Naive B cell (primary cell): ENCODE measurements at places on chromosomes 1 and 21. TPM values are rescaled to one million over a fixed set of nuclear protein-coding genes. Genes with fewer than 3 reads are reported as not detected.

Gene LYPD8
- not detected for polyA plus RNA-seq

Gene PCSK9
- not detected for polyA plus RNA-seq

Gene LAD1
- not detected for polyA plus RNA-seq

Gene AQP10
- polyA plus RNA-seq, result not detected

Gene KCNA3
- 53.9 TPM for polyA plus RNA-seq

Gene IGSF21
- polyA plus RNA-seq, result not detected

Gene ZNF644
- 89.4 TPM for polyA plus RNA-seq

Gene NHLH2
- not detected for polyA plus RNA-seq

Gene CELA2A
- not detected for polyA plus RNA-seq

Gene ELAPOR1
- 0.04 TPM for polyA plus RNA-seq

Gene FAM72B
- not detected for polyA plus RNA-seq

Gene IGSF9
- 0.57 TPM for polyA plus RNA-seq

Gene CFAP107
- polyA plus RNA-seq, result not detected

Gene NSL1
- polyA plus RNA-seq, result 103 TPM

Gene SNX27
- polyA plus RNA-seq, result 13.9 TPM

Gene SLC25A24
- polyA plus RNA-seq, result 21.5 TPM

Gene L1TD1
- polyA plus RNA-seq, result not detected

Gene FMO1
- 2.0 TPM for polyA plus RNA-seq

Gene ZBTB17
- 10.0 TPM for polyA plus RNA-seq

Gene FAM151A
- not detected for polyA plus RNA-seq

Gene C1orf94
- polyA plus RNA-seq, result not detected

Gene OVAAL
- not detected for polyA plus RNA-seq

Gene PDE9A
- 1.3 TPM for polyA plus RNA-seq

Gene MTMR11
- polyA plus RNA-seq, result not detected
